ENCODE measurements at places on chromosomes 16 and 17.

- no peak for DNase-seq
Measured at GRCh38 chr17:41687828-41688640, 651 bp upstream of the EIF1 start.

GRCh38 chr17:70599198-70599597 is 429.9 kb downstream of the KCNJ2 start:
- DNase-seq: no peak

DNA sequence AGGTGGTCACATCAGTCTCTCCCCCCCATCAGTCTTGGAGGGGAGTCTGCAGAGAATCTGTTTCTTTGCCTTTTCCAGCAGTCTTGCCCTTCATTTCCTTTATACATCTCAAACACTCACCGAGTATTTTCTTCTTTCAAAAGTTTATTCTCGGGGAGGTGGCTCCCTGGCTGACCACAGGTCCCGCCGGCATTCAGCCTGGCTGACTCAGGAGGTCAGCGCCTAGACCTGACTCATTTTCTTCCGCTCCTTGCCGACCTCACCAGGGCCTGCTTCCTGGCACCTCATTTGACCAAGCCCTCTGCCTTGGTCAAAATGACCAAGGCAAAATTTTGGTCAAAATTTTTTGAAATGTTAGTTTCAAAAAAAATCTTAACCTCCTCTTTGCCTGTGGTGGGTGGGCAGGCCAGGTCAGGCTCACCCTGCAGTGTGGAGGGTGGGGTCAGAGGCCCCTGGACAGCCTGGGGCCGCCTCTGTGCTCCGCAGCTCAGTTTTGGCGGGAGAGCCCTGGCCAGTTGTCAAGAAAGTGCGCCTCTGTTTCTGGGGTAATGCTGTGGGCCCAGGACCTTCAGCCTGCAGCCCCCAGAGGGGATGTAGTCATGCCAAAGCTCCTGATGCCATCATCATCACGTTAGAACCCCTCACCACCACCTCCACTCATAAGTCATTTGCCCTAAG is 165.6 kb downstream of the SPECC1 start:
- DNase-seq: no peak

- DNase-seq: no peak
Measured at GRCh38 chr16:88566158-88566557, 4.0 kb upstream of the ZC3H18 start.

- DNase-seq: no peak
Measured at GRCh38 chr16:53018834-53019416, 33.8 kb downstream of the CHD9NB start.

GRCh38 chr16:18003033-18003432 is 333.5 kb downstream of the NPIPA8 start:
- no peak for DNase-seq

DNA sequence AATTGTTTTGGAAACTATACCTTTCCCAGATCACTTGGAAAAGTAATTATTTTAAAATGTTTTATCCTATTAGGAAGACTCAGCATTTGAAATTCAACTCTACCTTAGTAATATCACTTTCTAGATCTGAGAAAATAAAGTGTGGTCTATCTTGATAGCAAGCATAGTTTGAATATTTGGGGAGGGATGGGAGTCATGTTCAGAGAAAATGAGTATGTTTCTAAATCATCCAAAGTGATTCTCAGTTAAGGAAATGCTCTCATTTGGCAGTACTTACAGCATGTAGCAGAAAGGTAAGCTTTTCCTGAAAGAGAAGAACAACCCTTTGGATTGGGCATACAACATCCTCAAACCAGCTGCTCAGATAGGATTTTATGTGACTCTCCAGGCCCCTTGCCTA is 6.9 kb downstream of the C17orf75 start:
- DNase-seq: no peak

DNA sequence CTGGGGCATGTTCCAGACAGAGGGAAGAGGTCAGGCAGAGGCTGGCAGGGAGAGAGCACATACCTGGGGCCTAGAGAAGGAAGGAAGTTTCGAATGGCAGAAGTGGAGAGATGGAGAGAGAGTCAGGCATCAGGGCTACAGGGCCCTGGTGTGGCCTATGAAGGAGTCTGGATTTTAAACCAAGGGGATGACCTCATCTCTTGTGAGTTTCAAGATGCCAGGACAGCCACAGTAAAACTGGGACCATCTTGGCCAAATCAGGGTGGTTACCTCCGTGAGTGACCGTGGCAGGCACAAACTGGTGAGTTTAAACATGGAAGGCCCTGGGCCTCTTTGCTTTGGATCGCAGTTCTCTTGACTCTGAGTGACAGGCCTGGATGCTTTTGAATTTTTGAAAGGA is 7.6 kb upstream of the ATP2C2 start:
- no peak for DNase-seq

GRCh38 chr17:9895923-9896322 is 9.1 kb downstream of the RCVRN start:
- DNase-seq: no peak

GRCh38 chr17:49452201-49452600 is 37.5 kb upstream of the PHB1 start:
- no peak for DNase-seq

- no peak for DNase-seq
Measured at GRCh38 chr17:7553356-7553755, 4.5 kb downstream of the TNFSF12 start.

GRCh38 chr17:71127416-71127815 is 958.1 kb downstream of the KCNJ2 start:
- DNase-seq: no peak

- DNase-seq: no peak
Measured at GRCh38 chr16:51922476-51922875, 624.5 kb downstream of the TOX3 start.

DNA sequence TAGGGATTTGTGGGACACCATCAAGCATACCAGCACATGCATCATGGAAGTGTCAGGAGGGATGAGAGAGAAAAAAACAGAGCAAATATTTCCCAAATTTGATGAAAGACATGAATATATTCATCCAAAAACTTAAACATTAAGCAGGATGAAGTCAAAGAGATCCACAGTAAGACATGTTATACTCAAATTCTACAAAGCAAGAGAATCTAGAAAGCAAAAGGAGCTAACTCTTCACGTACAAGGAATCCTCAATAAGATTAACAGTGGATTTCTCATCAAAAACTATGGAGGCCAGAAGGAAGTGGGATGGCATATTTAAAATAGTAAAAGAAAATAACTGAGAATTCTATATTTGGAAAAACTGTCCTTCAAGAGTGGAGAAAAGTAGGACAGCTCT is 374.8 kb downstream of the ZFHX3 start:
- no peak for DNase-seq

DNA sequence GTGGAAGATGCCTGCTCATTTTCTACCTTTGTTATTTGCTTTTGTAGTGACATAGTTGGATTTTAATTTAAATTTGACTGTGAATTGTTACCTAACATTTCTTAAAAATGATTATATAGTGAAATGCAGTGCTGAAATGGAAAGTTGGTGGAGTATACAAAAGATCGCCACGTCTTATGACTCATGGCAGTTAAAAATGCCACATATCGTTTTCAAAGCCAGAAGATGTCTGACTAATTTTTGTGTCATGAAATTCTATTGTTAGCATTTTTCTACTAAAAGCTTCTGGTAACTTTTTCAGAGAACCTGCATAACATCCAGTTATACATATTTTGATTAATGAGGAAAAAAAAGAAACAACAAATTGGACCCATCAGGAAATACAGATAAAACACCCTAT is 20.6 kb downstream of the MAP2K4 start:
- no peak for DNase-seq

GRCh38 chr16:89210165-89210903 is 7.2 kb upstream of the ZNF778 start:
- DNase-seq: no peak

GRCh38 chr17:8048736-8049135 is 9.9 kb downstream of the ALOX15B start:
- DNase-seq: no peak
